ENCODE measurements at places on chromosomes 3 and 15.

DNA sequence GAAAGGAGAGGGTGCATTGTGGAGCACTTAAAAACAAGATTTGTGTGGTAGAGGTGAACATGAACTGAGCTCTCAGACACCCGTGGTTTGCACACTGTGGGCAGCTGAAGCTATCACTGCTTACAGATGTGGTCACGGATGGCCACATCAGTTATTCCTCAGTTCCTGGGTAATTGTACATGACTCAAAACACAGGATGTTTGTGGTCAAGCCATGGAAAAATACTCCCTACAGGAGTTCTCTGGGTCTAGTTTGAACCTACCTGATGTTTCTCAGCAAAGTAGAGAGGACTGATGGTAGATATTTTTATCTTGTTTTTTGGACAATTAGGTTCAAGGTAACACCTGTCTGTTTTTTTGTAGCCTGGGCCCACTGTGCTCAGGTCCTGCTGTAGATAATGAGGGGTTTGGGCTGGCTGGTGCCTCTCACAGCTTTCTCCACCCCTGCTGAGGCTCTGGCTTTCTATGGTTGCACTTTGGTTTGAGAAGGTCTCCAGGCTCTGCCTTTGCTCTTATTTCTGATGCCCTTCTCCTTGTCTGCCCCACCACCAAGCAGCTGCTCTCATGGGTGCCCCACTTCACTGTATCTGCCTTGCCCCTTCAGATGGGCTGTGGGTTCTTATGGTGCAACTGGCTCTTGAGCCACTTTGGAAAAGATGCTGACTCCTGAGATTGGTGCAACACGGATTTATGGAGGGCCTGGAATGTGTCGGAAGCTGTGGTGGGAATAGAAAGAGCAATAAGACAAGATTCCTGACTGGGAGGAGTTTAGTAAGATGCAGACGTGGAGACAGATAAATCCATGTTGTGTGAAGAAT is 40.1 kb downstream of the CDCP1 start:
- peak; percentile 51 for DNase-seq

- no peak for DNase-seq
Measured at GRCh38 chr15:77510066-77511057, 89.7 kb downstream of the HMG20A start.

DNA sequence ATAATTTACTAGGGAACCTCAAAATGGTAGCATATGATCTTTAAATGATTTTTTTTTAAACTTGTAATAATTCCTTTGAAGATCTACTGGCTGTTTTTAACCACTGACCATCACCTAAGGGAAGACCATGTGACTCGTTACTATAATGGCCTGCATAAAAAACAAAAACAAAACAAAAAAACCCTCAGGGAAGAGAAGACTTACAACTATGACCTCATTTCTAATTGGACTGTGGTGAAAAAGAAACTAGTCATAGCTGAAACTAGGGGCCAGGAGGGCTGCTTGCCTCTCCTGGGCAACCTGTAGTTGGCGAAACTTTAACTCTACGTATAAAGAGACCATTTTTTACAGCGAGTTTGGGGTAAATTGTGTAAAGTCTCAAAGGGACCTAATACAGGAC is 23.0 kb downstream of the PAQR9 start:
- DNase-seq = no peak

DNA sequence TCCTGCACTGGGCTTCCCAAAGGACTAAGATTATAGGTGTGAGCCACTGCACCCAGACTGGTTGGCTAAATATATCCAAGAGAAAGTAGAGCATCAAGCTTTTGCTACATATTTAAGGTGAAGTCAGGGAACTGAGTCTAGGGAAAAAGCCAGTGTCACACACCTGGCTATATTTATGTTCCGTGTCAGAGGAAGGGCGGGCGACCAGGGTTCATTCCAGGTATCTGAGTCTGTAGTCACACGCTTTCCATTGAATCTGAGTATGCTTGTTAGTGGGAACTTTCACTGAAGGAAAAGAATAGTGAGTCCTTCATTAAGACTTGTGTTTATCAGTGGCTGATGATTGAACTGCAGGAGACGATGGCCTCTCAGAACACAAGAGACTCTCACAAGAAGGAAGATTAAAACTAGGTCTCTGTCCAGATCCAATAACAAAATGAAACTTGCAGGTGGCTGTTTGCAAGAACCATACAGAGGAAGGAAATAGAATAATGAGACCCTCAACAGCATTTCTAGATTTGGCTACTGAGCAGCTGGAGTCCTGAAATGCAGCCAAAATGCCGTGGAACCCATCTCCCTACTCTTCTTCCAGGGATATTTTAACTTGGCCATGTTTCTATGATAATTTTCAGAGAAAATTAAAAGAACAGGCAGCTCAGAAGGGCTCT is 276.3 kb downstream of the THSD4 start:
- no peak for DNase-seq

GRCh38 chr3:116065501-116065900 is 379.8 kb downstream of the LSAMP start:
- no peak for DNase-seq

DNA sequence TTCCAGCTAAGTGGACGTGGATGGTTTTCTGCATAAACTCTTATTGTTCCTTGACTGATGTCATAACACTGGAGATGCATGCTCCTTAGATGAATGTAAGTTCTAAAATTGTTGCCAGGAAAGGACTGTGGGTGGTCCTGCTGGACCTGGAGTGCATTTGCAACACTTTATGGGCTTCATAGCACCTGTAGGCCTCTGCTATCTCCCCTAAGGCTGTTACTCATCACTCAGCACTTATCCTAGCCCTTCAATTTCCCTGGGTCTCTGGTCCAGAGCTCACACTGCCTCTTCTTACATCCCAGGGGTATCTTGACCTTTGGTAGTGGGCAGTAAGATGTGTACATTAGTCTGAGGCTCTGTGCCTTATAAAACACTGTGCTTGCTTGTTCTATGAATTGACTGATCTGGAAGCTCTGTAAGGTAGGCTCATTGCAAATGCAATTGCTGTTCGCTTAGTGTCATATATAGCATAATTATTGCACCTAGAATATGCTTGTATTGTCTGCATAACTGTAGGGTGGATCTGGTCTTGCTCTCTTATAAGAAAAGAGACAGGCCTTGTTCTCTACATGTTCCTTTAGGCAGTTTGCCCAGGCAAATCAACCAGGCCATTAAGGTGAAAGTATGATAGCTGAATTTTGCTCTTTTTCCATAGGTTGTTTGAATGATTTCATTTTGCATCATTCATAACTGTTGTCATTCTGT is 35.8 kb downstream of the SLCO3A1 start:
- DNase-seq = no peak

DNA sequence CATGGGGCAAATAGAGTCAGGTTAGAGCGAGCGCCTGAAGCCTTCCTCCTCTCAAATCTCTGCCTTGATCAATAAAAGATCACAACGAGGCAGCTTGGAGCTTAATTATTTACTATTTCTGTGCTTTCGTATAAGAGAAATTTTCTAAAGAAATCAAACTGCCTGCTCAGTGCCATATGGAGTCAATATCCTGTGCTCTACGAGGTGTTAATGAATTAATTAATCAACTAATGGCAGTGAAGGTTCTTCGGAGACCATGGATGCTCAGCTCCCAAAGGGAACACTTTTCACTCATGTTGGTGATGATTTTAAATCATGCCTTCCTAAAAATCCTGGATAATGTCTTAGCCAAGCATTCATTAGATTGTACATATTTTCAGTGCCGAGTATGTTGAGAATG is 153.5 kb upstream of the PPP2R3A start:
- no peak for DNase-seq

- no peak for DNase-seq
Measured at GRCh38 chr15:42921342-42921731, 759 bp upstream of the TTBK2 start.

DNA sequence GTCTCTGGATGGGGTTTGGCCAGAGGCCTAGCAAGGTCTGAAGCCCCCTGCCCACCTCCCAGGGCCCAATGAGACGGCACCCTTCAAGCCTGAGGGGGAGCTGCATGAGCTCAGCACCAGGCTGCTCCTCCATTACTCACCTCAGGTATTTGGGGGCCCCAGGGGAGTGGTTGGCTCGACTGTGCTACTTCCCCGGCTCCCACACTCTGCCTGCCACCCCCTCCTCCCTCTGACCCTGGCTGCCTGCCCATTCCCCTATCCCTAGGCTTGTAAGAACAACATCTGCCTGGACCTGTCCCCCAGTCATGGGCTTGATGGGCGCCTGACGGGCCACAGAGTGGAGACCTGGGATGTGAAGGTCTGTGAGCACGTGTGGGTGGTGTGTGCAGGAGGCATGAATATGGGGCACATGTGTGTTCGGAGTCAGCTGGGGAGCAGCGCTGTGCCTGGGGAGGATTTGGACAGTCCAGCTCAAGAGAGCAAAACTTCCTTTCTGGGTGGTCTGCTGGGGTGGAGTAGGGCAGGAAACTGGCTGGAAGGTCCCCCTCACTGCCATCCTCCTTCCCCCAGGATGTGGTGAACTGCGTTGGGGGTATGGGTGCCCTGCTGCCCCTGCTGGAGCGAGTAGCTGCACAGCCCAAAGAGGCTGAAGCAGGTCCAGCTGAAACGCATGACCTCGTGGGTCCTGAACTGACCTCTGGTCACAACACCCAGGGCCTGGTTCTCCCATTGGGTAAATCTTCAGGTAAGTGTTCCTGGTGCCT is 17.4 kb downstream of the NBEAL2 start:
- no peak for DNase-seq

DNA sequence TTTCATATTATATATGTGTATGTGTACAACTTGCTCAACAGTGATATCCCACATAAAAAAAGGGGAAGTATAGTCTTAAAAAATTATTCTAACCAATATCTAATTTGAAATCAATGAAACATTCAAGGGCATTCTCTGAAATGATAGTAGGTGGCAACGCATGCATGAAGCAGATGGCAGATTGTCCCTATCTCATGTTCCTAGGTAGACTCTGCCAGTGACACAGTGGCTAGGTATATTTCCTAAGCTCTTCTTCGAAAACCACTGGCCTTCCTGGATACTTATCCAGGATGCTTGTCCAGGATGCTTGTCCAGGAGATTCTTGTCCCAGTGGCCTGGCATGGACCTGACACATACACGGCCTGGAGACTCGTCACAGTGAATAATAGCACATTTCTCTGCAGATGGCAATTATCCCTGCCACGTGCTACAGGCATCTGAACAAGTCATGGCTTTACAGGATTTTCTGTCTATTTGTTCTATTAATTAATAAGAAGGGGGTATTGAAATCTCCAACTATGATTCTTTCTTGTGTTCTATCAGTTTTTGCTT is 54.9 kb downstream of the OCA2 start:
- no peak for DNase-seq
